ENCODE measurements at places on chromosomes 1 and 21.
A peak's percentile ranks its signal among the peaks of the same experiment; 100 is the strongest.

GRCh38 chr1:42418516-42418915, 37.3 kb downstream of the ZMYND12 start:
- DNase-seq, result no peak

DNA sequence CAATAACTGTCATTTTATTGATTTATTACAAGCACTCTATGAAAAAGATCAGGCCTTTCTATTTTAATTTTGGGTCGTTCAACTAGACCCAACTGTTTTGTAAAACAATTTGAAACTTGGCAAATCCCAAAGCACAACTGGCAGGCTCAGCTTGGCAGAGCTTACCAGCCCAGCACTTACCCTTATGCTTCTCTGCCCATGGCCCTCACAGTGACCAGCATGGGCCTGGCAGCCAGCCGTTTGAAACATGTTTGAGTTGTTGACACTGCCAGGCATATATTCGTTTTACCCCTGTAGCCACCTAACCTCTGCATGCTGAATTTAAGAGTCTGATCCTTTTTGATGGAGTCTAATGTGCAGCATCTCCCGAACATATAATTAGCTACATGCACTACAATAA, 796.7 kb upstream of the ADGRL2 start:
- DNase-seq, result no peak

DNA sequence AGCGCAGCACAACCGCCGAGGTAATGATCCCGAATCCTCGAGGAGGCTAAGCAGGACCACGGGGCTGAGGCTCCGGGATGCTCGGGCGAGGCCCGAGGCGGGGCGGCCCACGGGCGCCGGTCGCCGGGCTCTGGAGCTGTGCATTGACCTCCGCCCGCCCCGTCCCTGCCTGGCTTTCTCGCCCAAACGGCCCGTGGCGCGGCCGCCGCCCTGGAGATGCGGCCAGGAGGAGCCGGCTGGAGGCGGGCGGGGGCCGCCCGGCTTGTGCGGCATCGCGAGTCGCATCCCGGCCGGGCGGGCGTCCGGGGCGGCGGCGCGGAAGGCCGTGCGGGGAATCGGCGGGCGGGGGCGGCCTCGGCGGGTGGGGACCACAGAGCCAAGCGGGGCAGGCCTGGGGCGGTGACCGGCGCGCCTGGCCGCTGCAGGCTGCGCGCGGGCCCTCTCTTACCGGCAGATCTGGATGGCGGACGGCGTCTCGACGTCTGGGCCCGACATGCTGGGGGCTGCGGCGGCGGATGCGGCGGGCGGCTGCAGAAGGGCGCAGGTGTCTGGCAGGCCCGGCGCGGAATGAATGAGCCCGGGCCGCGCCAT, 663 bp downstream of the ACOT7 start:
- no peak for DNase-seq

DNA sequence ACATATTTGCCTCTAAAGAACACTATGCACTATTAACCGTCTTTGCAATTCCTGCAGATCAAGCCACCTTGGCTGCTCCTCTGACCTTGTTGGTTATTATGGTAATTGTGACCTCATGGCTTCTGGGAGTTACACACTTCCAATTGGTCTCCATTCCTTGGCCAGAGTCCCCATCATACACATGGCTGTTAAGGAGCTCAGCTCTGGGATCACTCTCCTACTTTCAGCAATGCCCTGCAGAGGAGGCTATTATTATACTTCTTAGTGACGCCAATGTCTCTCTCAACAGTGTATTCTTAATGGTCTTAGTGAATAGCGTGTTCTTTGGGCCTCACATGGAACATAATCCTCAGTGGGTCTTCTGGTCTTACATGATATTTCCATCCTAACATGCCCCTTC, 10.0 kb upstream of the JAK1 start:
- DNase-seq, result no peak

- DNase-seq, result no peak
Measured at GRCh38 chr1:197980457-197980856, 63.3 kb downstream of the LHX9 start.

DNA sequence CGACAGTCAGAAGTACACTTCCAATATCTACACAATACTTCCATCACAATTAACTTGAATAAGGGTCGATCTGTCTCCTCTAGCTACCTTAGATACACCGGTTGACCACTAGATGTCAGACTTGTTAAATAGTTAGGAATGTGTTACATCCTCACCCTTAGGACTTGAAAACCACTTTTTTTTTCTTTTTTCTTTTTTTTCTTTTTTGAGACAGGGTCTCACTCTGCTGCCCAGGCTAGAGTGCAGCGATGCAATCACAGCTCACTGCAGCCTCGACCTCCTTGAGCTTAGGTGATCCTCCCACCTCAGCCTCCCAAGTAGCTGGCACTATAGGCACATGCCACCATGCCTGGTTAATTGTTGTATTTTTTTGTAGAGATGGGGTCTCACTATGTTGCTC, 120.4 kb upstream of the GREM2 start:
- no peak for DNase-seq

- no peak for DNase-seq
Measured at GRCh38 chr1:230938924-230939368, 39.7 kb downstream of the TTC13 start.

DNA sequence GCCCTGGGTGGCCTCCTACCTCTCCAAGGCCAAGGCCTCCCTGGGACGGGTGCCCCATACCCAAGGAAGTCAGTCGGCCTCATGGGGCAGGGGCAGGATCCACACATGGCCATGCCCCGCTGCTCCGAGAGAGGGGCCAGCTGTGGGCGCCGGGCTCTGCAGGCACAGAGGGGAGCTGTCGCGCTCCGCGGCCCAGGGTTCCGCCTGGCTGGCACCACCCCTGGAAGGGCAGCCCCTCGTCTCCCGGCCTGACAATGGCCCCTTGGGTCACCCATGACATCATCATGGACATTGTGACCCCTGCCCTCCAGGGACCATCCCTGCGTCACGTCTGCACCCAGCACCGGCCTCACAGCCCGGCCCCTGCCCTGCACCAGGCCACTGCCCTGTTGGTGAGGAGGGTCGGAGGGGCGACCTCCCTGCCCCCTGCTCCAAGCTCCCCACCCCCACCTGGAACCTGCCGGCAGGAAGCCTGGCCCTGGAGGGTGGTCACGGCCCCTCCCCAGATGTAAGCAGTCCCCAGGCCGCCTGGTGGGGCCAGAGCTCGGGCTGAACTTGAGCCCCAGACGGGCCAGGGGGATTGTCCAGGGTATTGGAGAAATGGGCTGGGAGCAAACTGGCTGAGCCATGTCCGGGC, 5.8 kb downstream of the TTLL10 start:
- no peak for DNase-seq

- no peak for DNase-seq
Measured at GRCh38 chr1:47184090-47184821, 5.6 kb downstream of the PDZK1IP1 start.

DNA sequence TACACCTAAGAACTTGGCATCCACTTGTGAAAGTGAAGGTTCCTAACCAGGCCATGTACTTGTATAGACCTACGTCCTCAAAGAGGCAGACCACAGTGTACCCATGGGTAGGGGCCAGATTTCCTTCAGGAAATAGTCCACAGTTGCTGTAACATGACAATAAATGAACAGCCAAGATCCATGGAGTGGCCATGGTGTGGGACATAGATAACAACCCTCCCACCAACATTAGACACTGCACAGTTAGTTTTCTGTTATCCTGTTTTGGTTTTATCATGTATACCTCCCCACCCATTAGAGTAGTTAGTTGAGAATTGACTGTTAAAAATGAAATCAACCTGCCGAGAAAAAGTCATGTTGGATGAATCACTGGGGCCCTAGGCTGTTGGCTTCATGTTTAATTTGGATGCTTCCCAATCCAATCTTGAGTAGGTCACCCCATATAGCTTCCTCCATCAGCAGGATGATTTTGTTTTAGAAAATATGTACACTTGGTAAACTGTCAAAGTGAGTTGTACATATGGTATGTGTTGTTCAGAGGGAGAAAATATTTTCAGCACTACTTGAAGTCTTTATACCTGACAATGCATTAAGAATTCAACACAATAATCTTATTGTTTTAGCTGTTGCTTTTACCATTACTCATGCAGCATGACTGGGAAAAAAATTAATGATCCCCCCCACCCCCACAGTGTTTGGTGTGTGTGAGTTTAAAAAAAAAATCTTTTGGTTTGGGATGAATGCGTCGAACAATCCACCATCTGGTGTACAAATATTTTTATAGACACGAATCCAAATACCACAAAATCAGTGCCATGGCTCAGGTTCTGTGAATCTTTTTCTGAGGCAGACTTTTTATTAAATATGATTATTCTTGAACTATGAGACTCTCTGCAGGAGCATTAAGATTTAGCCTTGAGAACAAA, 88.3 kb upstream of the ARHGAP29 start:
- DNase-seq, result no peak

DNA sequence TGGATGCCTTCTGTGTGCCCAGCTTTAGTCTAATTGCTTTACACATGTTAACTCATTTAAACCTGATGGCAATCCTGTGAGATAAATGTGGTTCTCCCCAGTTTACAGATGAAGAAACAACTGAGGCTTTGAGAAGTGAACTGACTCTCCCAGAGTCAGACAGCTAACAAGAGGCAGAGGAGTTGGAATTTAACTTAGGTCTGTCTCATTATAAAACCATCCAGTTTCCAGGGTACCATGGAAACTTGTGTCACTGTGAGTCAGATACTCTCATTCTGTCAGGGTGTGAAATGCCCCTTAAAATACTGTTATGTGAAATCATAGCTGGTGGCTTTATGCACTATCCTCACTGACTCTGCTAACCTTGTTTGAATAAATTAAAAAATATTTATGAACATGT, 206.6 kb downstream of the PBX1 start:
- DNase-seq, result no peak

GRCh38 chr1:170284016-170284415, 138.3 kb downstream of the NTMT2 start:
- no peak for DNase-seq

DNA sequence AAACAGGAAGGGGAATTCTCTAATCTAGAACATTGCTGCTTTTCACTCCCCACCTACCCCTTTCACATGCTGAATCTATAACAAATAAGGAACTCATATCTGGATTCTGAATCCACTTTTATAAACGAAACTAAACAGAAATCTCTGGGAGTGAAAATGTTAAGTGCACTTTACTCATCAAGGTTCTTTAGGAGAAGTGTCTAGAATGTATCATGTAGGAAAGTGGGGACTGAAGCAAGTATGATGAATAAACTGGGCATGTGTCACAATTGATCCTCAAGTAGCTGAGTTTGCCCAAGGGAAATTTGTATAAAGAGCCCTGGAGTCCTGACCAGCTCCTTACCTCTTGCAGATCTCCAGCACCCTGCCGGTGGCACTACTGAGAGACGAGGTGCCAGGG, 19.8 kb downstream of the AVPR1B start:
- DNase-seq, result no peak

- no peak for DNase-seq
Measured at GRCh38 chr1:180269645-180270529, 39.8 kb downstream of the LHX4 start.

DNA sequence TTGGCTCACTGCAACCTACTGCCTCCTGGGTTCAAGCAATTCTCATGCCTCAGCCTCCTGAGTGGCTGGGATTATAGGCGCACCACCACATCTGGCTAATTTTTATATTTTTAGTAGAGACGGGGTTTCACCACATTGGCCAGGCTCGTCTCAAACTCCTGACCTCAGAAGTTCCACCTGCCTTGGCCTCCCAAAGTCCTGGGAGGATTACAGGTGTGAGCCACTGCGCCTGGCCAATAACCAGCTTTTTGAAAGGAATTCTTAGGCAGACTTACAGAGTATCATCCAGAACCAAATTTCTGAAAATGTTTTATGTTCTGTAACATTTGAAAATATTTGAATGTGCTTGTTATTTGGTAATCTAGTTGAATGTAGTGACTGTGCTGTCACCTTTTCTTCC, 14.6 kb downstream of the BTF3L4 start:
- no peak for DNase-seq

- peak; percentile 49 for DNase-seq
Measured at GRCh38 chr1:28917757-28918118, 3.4 kb downstream of the EPB41 start.

- no peak for DNase-seq
Measured at GRCh38 chr1:214587165-214587564, 15.8 kb upstream of the CENPF start.

DNA sequence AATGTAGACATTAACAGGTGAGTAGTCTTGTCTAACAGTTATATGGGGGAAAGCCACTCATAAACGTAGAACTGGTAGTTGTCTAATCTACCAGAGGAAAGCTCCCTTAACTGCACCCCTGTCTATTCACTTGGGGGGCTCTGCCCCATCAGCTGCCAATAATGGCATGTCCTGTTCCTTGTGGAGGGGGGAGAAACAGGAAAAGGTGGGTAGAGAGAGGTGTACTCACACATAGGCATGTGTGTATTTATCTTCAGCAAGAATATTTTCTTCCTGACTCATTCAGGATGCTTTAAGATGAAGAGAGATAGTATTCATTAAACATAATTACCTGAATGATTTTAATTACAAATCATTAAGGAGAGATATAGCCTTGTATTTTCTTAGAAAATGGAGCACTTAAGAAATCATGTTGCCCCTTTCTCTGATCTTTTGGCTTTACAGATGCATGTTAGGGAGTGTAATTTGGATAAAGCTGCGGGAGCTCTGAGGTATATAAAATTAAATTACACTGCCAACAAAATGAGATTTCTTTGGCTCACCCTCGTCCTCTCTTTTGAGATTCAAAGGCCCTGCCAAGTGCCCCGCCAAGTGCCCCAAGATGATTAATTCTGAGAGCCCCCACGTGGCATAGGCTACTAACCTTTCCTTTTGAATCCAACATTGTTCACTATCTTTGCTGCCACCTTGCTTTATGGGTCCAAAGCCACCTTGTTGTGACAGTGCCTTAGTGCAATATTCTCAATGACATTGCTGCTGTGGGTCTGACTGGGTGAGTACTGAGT, 286.3 kb upstream of the LYPLAL1 start:
- DNase-seq, result no peak

DNA sequence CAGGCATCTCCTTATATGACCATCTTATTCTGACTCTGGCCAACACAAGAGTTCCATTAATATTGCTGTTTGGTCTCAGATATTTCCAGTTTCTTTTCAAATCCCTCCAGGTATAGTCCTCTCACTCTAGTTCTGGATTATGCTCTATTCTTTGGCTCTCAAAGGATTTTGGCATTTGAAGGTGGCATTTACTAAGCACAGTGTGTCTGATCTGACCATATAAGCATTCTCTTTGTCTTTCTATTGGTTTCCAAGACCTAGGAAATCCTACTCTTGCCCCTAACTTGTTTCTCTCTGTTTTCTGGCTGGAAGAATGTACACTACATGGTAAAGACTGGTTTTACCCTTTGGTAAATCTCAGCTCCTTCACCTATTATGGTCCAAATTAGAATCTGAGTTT, 12.7 kb upstream of the ACADM start:
- no peak for DNase-seq

DNA sequence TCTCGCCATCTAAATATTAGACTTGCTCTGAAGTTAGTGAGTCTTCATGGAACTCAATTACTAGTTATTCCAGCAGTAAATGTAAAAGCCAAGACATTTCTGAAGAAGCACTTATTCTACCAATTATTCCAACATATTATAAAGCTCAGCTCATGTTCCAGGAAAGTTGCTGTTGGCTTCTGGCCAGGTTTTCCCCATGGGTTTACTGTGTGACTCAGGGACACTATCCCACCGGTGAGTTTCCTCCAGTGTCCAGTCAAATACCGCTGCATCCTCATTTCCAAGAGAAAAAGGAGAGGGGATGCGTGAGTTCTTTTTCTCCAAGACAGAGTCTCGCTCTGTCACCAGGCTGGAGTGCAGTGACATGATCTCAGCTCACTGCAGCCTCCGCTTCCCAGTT, 9.2 kb upstream of the HHIPL2 start:
- DNase-seq, result no peak

- DNase-seq, result no peak
Measured at GRCh38 chr1:106889059-106889458, 167.4 kb upstream of the PRMT6 start.
